Naive thymus-derived CD8-positive, alpha-beta T cell (primary cell): ENCODE measurements at places on chromosomes 6 and 20. TPM values are rescaled to one million over a fixed set of nuclear protein-coding genes. Genes with fewer than 3 reads are reported as not detected.
A peak's percentile ranks its signal among the peaks of the same experiment; 100 is the strongest.

The SF3B5 gene
- 390 TPM for polyA plus RNA-seq

GRCh38 chr6:160036331-160036695 lies 67.4 kb downstream of the IGF2R start:
- H3K27me3 ChIP-seq = no peaks in the 10 kb centered on the region
- peaks cover 34% of the 10 kb centered on the region for H3K4me1 ChIP-seq
- peaks cover 13% of the 10 kb centered on the region for H3K36me3 ChIP-seq
- no peak for DNase-seq
- no peak overlapping the region for H3K27ac ChIP-seq
- H3K4me3 ChIP-seq = no peak overlapping the region

The ABRACL gene
- polyA plus RNA-seq = 217 TPM

DNA sequence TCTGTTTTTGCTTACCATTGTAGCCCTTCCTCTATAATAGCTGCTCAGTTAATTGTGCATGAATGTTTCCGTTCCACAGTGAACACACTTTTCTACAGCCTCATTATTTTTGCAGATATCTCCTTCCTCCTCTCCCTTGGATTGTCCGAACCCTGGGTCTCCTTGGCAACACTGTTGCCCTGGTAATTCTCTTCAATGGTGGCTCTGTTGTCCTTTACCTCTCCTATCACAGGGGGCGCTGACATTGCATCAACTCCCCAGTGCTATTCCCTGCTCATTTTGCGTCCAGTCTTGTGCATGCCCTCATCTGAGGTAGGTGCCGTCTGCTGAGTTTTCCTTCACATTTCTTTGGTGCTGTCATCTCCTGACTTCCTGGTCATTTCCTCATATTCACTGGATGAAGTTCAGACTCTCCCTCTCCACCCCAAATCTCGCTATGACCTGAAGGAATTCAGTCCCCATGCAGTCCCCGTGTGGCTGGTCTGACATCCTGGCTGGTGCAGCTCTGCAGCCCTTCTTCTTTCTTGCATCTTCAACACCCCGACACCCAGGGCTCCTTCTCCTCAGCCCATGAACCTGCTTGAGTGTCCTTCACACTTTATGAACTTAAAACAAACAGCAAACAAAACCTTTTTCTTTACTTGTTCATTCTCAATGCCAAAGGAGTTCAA lies 21.1 kb downstream of the PHACTR2 start:
- peaks cover 5% of the 10 kb centered on the region for H3K4me1 ChIP-seq
- no peak overlapping the region for H3K4me3 ChIP-seq
- H3K27me3 ChIP-seq = no peaks in the 10 kb centered on the region
- no peak overlapping the region for H3K27ac ChIP-seq

DNA sequence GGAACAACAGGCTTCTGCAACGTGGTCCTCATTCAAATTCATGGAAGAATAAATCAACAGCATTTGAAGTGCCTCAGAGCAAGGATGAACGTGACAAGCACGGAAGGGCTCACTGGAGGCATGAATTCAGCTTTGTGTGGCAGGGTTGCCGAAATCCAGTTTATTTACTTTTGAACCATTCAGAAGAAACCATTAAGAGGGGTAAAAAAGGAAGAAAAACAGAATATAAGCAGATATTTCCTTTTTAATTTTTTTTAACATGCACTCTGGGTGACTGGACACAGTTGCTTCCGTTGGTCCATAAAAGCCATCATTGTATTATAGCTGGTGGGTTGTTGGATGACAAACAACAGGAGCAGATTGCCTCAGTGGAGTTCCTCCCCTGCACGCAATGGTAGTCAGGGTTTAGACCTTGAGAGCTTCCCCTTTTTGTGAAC lies 17.3 kb upstream of the SNRPB2 start:
- H3K36me3 ChIP-seq = no peaks in the 10 kb centered on the region
- no peak overlapping the region for H3K27ac ChIP-seq
- H3K4me3 ChIP-seq = no peak overlapping the region
- peaks cover 16% of the 10 kb centered on the region for H3K4me1 ChIP-seq

DNA sequence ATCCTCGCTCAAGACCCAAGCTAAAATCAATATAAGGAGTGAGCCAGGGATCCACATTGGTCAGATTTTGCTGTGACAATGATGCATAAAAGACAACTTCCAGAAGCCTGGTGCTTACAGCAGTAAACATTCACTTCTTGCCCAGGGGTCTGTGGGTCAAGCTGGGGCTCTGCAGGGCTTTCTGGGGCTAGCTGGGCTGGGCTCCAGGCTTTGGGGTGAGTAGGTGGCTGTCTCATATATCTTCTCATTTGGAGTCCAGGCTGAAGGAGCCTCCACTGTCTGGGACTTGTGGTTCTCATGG lies 25.8 kb upstream of the TOP1 start:
- H3K4me1 ChIP-seq = peaks cover 8% of the 10 kb centered on the region
- H3K27me3 ChIP-seq = no peaks in the 10 kb centered on the region
- H3K36me3 ChIP-seq = no peaks in the 10 kb centered on the region
- DNase-seq = no peak

- no peaks in the 10 kb centered on the region for H3K4me1 ChIP-seq
- no peak for DNase-seq
- H3K36me3 ChIP-seq = no peaks in the 10 kb centered on the region
- no peak overlapping the region for H3K4me3 ChIP-seq
- peaks cover 8% of the 10 kb centered on the region for H3K27me3 ChIP-seq
- no peak overlapping the region for H3K27ac ChIP-seq
Measured at GRCh38 chr6:151136141-151136755, 103.5 kb upstream of the AKAP12 start.

DNA sequence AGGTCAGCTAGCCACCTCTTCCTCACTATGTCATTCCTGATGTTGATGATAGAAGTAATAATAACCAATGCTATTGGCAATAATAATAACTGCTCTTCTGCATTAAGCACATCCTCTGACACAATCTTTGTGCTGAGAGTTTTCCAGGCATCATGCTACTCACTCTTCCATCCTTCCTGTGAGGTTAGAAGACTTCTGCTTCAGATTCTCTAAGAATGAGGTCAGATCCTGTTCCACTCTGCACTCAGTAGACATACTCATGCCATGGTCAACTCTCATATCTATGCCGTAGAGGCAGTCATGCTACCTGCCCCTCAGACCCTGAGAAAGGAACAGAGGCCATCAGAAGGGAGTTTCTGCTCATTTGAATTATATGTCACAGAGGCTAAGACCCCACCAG lies 98.1 kb upstream of the TOP1 start:
- H3K27me3 ChIP-seq = peaks cover 1% of the 10 kb centered on the region
- no peak overlapping the region for H3K4me3 ChIP-seq
- H3K36me3 ChIP-seq = peaks cover 3% of the 10 kb centered on the region
- no peak for DNase-seq
- H3K4me1 ChIP-seq = no peaks in the 10 kb centered on the region
- no peak overlapping the region for H3K27ac ChIP-seq

The SLC22A16 gene
- not detected for polyA plus RNA-seq

The NKAIN2 gene
- not detected for polyA plus RNA-seq

DNA sequence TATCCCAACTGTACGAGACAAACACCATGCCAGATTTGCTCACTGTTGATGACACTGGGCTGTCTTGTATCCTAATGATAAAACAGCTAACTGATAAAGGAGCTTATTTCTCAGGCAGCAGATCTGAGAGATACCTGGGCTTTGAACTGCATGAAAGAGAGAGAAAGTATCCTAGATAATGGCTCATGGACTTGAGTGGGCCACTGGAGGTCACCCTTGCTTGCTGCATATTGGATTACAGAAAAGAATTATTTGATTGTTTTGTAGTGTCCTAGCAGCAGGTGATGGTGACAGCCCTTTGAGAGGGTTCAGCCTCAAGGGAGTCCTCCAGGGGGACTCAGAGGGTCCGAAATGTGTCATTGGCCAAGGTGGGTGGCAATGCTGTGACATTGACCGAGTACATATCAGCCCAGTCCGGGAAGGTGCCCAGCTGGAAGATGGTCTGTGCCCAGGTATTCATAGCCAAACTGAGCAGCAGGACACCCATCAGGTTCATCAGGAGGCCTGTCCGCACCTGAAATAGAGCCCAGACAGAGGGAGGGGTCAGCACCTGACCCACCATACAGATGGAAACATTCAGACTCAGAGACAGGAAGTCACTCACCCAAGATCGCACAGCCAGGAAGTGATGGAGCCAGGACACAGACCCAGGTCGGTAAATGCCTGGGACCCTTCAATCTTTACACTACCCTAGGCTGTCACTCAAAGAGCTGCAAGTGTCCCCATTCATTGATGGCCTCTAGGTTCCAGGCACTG lies 9.4 kb upstream of the OCSTAMP start:
- H3K4me1 ChIP-seq = no peaks in the 10 kb centered on the region
- no peak overlapping the region for H3K4me3 ChIP-seq
- no peak for DNase-seq
- no peaks in the 10 kb centered on the region for H3K36me3 ChIP-seq

GRCh38 chr20:13995841-13996240 lies 525 bp downstream of the MACROD2 start:
- H3K36me3 ChIP-seq = peaks cover 22% of the 10 kb centered on the region
- no peak overlapping the region for H3K4me3 ChIP-seq
- no peak overlapping the region for H3K27ac ChIP-seq
- H3K27me3 ChIP-seq = peaks cover 18% of the 10 kb centered on the region

DNA sequence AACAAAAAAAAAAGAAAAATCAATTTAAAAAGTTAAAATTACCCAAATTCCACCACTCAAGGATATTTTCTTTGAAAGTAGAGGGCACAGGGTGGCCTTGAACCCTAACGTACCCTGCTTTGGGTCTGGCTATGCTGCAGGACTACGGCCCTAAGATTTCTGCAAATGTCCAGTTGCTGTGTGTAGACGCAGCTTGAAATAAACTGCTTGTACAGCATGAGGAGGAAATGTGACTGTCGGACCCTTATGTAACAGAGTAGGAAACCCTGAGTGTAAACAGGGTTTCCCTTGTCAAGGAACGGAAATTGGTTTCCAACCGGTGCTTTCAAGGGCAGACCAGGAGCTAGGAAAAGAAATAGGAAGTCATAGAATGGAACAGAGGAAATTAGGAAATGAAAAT lies 60.7 kb upstream of the SHLD1 start:
- H3K27me3 ChIP-seq = no peaks in the 10 kb centered on the region
- no peaks in the 10 kb centered on the region for H3K36me3 ChIP-seq
- H3K4me1 ChIP-seq = peaks cover 27% of the 10 kb centered on the region
- peak overlapping the region; percentile 51 for H3K27ac ChIP-seq

DNA sequence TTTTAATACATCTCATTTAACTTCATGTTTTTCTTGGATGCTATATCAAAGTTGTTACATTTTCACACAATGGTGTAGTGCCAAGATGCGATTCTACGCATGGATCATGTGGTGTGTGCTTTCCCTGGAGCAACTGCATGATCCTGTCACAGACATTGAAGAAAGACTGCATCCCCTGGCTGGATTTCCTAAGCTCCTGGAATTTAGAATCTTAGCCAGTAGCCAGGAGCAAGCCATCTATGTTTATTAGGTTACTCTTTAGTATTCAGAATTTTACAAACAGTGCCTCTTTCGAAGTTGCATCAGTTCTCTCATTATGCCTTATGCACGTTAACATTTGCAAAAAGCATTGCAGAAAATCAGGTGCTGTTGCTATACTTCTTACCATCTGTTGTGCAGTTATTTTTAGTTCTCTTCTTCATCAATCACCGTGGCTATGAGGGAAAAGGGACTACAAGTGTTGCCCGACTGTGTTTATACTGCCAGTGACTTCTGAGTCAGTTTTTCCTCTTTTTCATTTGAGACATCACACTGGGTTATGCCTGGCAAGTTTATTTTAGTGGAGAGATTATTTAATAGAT lies 584.2 kb downstream of the BCKDHB start:
- H3K4me3 ChIP-seq = no peak overlapping the region
- DNase-seq = no peak
- H3K27ac ChIP-seq = no peak overlapping the region
- no peaks in the 10 kb centered on the region for H3K27me3 ChIP-seq
- no peaks in the 10 kb centered on the region for H3K4me1 ChIP-seq

GRCh38 chr20:2845607-2846006 lies 5.1 kb downstream of the VPS16 start:
- DNase-seq = no peak
- no peaks in the 10 kb centered on the region for H3K36me3 ChIP-seq
- H3K4me1 ChIP-seq = peaks cover 26% of the 10 kb centered on the region
- H3K27me3 ChIP-seq = no peaks in the 10 kb centered on the region

GRCh38 chr6:26195924-26196845 lies 109.0 kb downstream of the HFE start:
- H3K36me3 ChIP-seq = no peaks in the 10 kb centered on the region
- H3K4me3 ChIP-seq = peak overlapping the region; percentile 93
- DNase-seq = no peak
- H3K27me3 ChIP-seq = no peaks in the 10 kb centered on the region
- H3K4me1 ChIP-seq = peaks cover 43% of the 10 kb centered on the region

The RTN4IP1 gene
- polyA plus RNA-seq = 4.4 TPM

GRCh38 chr20:2680046-2680445 lies 12.5 kb upstream of the EBF4 start:
- no peaks in the 10 kb centered on the region for H3K4me1 ChIP-seq
- H3K4me3 ChIP-seq = no peak overlapping the region
- no peaks in the 10 kb centered on the region for H3K36me3 ChIP-seq
- peaks cover 13% of the 10 kb centered on the region for H3K27me3 ChIP-seq

- H3K36me3 ChIP-seq = no peaks in the 10 kb centered on the region
- peaks cover 5% of the 10 kb centered on the region for H3K4me1 ChIP-seq
- no peak for DNase-seq
- H3K4me3 ChIP-seq = no peak overlapping the region
- peaks cover 68% of the 10 kb centered on the region for H3K27me3 ChIP-seq
- H3K27ac ChIP-seq = no peak overlapping the region
Measured at GRCh38 chr20:46251211-46251673, 57.1 kb downstream of the CDH22 start.

- H3K4me3 ChIP-seq = no peak overlapping the region
- peaks cover 3% of the 10 kb centered on the region for H3K36me3 ChIP-seq
- DNase-seq = no peak
- H3K27me3 ChIP-seq = no peaks in the 10 kb centered on the region
Measured at GRCh38 chr6:139533573-139534471, 159.4 kb upstream of the CITED2 start.

The CLVS2 gene
- not detected for polyA plus RNA-seq

- no peaks in the 10 kb centered on the region for H3K27me3 ChIP-seq
- no peak for DNase-seq
- H3K27ac ChIP-seq = peak overlapping the region; percentile 20
- H3K36me3 ChIP-seq = peaks cover 8% of the 10 kb centered on the region
- peaks cover 55% of the 10 kb centered on the region for H3K4me1 ChIP-seq
Measured at GRCh38 chr20:24950836-24951525, 1.9 kb downstream of the CST7 start.

The TBXT gene
- polyA plus RNA-seq = not detected

DNA sequence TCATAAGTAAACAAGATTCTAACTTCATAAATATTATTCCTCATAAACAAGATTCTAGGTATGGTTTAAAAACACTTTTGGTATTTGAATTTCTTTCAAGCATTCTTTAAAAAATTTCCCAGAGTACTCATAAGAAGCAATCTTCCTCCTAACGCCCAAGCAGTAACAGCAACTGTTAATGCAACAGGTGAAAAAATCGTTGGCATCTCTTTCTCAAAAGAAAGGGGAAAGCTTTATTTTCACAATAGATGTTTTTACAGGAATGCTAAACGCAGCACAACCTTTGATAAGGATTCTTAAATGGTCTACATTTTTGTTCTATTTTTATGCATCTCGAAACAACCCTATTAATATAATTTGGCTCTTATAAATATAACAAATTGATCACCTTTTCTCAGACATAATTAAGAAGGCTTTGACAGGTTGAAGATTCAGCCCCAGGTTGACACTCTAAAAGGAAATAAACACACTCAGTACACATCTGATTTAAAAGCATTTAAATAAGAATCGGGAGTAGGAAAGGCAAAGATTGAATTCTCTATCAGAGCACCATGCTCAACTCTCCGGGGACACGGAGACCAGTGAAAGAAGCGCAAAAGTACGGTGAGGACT lies 634 bp downstream of the AHI1 start:
- peaks cover 2% of the 10 kb centered on the region for H3K4me1 ChIP-seq
- H3K4me3 ChIP-seq = no peak overlapping the region
- H3K27me3 ChIP-seq = no peaks in the 10 kb centered on the region
- no peak for DNase-seq
- no peak overlapping the region for H3K27ac ChIP-seq
- H3K36me3 ChIP-seq = peaks cover 2% of the 10 kb centered on the region
